Gastroesophageal sphincter (tissue), 4 donors: ENCODE measurements at places on chromosomes 12 and 14. TPM values are rescaled to one million over a fixed set of nuclear protein-coding genes. Genes with fewer than 3 reads are reported as not detected.

The FAIM2 gene
- total RNA-seq: 6.7 TPM

The PLA2G1B gene
- total RNA-seq: not detected

The COX8C gene
- not detected for total RNA-seq

The SPPL3 gene
- 17.7 TPM for total RNA-seq

GRCh38 chr12:8867009-8867408 is 44.6 kb downstream of the A2ML1 start:
- ATAC-seq: no peak
- H3K27ac ChIP-seq: no peak overlapping the region
- no peaks in the 10 kb centered on the region for H3K4me1 ChIP-seq
- H3K4me3 ChIP-seq: no peak overlapping the region

DNA sequence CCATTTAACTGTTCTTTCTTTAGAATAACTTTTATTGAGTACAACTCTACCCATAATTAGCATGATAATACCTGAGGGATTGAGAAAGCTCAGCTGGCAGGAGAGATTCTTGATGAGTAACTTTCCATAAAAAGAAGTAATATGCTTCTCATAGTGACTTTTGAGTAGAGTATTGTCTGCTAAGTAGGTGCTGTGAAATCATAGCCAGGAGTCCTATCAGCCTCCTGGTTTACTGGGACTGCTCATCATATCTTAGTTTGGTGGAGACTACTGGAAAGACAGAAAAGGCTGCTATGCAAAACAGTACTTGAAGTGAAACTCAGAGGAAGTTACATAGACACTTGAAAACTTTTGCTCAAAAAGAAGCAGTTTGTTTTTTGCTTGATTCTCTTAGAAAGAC is 113.3 kb upstream of the ATP2B1 start:
- no peaks in the 10 kb centered on the region for H3K27me3 ChIP-seq
- no peaks in the 10 kb centered on the region for H3K4me1 ChIP-seq
- H3K27ac ChIP-seq: no peak overlapping the region
- no peak overlapping the region for H3K4me3 ChIP-seq
- no peaks in the 10 kb centered on the region for H3K36me3 ChIP-seq

DNA sequence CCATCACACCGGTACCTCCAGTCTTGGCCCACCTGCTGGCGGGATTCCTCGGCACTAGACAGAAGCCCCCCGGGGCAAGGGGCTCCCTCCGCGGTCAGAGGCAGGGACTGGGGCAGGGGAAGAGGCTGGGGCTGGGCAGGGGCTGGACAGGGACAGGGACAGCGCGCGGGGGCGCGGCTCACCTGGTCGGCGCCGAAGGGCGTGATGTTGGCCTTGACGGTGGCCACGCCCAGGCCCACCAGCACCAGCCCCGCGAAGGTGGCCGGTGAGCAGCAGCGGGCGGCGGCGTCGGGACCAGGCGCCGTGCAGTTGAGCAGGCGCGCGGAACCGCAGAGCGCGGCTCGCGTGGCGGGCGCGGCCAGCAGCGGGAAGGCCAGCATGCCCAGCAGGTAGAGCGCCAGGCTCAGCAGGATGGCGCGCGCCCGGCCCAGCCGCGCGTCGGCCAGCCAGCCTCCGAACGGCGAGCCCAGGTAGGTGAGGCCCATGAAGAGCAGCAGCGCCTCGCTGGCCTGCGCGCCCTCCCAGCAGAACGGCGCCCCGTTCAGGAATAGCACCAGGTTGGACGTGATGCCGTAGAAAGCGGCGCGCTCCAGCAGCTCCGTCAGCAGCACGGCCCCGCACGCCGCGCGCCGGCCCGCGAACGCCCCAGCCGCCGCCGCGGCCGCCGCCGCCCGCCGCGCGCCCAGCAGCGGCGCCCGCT is 392 bp downstream of the SLC15A4 start:
- ATAC-seq: peak; percentile 55
- H3K27ac ChIP-seq: peak overlapping the region; percentile 88
- H3K4me1 ChIP-seq: peaks cover 57% of the 10 kb centered on the region
- H3K27me3 ChIP-seq: no peaks in the 10 kb centered on the region
- no peaks in the 10 kb centered on the region for H3K36me3 ChIP-seq

GRCh38 chr12:79023261-79023660 is 158.7 kb downstream of the SYT1 start:
- ATAC-seq: no peak
- no peak overlapping the region for H3K27ac ChIP-seq
- no peaks in the 10 kb centered on the region for H3K27me3 ChIP-seq
- no peaks in the 10 kb centered on the region for H3K4me1 ChIP-seq

DNA sequence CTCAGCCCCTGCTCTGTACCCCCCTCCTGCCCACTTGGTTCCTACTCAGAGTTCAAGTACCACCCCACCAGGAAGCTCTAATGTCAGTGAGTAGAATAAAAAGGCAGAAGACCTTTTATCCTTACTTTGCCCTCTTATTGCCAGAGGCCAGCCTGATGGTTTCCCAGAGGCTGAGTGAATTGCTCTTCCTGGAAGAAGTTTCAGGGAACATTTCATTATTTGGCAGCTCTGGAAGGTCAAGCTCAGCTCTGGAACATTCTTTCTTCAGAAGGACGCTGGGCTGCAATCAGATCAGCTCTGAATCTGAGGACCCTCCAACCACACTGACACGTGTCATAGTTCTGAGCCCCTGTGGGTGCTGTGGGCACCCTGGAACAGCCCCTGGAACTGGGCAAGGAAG is 188.9 kb downstream of the ETV6 start:
- H3K27ac ChIP-seq: peak overlapping the region; percentile 75
- H3K4me3 ChIP-seq: no peak overlapping the region
- no peaks in the 10 kb centered on the region for H3K36me3 ChIP-seq
- ATAC-seq: peak; percentile 24
- peaks cover 36% of the 10 kb centered on the region for H3K4me1 ChIP-seq

- H3K36me3 ChIP-seq: peaks cover 5% of the 10 kb centered on the region
- no peaks in the 10 kb centered on the region for H3K27me3 ChIP-seq
- no peak overlapping the region for H3K4me3 ChIP-seq
- no peaks in the 10 kb centered on the region for H3K4me1 ChIP-seq
- H3K27ac ChIP-seq: no peak overlapping the region
These were observed 12.5 kb downstream of the P2RX7 start for GRCh38 chr12:121145221-121145620.

DNA sequence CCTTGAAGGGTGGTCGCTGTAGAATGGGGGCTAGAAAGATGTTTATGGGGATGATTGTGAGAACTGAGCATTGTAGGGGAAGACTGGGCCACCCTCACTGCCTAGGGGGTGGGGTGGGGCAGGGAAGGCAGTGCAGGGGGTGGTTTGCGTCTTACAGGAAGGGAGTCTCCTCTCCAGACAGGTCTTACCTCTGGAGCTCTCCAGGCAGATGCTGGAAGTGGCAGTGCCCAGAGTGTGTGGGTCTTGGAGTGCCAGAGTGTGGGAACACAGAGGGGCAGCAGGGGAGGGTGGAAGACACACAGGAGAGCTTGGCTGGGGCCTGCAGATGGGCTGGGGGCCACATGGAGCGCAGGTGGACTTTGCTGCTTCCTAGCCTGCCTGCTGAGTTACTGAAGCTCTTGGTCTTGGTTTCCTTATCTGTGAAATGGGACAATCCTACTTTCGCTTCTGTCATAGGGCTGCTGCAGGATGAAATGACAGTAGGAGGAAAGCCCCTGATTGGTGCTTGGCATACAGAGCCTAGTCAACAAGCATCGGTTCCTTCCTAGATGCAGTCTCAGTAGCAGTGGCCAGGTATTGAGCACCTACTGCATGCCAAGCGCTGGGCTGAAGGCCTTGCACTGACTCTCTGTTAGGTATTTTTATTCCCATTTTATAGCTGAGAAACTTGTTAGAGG is 118.3 kb downstream of the SLC25A47 start:
- H3K4me3 ChIP-seq: no peak overlapping the region
- peaks cover 7% of the 10 kb centered on the region for H3K4me1 ChIP-seq
- H3K27ac ChIP-seq: no peak overlapping the region

- H3K27me3 ChIP-seq: no peaks in the 10 kb centered on the region
- H3K4me3 ChIP-seq: no peak overlapping the region
- H3K27ac ChIP-seq: no peak overlapping the region
- no peaks in the 10 kb centered on the region for H3K36me3 ChIP-seq
These were observed 67.6 kb upstream of the CFL2 start for GRCh38 chr14:34782031-34782430.
